ENCODE measurements at places on chromosomes 12 and 14.

DNA sequence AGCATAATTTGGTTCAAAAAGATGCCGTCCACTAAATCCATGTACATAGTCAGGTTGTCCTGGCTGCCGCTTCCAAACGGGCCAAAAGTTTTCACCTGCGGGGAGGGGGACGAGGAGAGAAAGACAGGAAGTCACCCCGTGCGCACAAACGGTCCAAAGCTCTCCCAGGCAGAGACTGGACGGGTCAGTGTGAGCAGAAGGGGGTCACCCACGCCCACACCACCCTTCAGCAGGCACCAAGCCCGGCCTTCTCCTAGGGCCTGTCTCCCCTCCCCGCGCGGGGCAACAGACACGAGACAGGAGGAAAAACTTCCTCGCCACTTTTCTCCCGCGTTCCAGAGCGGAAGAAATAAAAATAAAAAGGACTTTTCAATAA lies 888 bp downstream of the CCDC88C start:
- no peak for DNase-seq

DNA sequence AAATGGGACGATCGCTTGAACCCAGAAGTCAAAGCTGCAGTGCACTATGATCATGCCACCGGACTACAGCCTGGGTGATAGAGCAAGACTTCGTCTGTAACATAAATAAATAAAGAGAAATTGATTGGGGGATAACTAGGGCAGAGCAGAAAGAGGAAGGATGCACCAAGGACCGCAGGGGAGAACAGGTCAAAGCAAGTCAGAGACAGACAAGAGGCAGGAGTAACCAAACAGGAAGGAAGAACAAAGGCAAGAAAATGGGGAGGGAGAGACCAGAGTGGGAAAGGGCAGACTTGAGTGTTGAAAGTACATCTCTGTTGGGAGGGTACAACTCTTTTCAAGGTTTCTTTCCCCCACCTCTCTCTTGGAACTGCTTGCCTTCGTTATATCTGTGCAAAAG lies 50.8 kb upstream of the ELK3 start:
- no peak for DNase-seq

DNA sequence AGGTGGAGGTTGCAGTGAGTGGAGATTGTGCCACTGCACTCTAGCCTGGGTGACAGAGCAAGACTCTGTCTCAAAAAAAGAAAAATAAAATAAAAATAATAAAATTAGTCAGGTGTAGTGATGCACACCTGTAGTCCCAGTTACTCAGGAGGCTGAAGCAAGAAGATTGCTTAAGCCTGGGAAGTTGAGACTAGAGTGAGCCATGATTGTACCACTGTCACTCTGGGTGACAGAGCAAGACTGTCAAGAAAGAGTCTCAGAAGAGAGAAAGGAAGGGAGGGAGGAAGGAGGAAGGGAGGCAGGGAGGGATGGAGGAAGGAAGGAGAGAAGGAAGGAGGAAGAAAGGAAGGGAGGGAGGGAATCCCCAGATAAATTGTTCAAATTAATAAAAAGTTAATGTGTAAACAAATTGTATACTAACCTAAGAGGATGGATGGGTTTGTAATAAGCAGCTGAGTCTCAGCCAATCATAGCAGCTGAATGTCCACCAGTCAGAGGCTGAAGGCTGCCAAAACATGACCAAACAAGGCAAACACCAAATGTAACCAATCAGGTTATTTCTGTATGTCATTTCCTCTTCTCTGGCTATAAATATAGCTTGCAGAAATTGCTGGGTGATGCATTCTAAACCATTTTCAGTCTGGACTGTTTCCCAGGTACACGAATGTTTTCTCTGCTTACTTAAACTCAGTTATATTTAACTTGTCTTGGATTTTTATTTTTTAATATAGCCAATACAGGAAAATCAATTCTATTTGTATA lies 6.1 kb upstream of the CDCA4 start:
- peak; percentile 67 for DNase-seq

DNA sequence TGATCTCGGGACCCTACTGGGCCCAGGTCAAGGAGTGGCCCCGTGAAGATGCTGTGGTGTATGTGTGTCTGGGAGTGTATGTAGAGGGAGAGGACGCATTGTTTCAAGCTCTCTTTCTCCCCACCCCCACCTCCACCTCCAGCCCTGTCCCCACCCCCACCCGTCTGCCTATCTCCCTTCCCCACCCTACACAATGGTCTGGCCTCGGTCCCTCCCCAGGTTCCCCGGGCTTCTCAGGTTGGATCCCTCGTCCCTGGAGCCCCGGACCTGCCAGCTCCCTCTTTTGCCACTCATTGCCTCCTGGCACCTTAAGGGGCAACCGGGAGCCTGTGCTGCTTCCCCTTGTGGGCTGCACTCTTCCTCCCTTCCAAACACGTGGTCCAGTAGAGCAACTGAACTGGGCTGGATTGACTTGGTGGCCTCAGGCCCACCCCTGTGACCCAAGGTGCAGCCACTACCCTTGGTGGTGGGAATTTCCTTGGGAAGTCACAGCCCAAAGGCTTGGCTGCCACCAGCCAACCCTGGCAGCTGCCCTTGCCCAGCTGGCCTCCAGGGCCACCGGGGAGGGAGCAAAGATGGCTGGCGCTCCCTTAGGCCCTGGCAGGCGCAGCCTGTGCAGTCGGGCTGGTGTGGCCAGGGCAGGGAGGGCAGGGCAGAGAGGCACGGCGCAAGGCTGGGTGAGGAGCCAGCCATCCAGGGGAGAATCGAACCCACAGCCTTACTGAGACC lies 628 bp downstream of the VRTN start:
- DNase-seq, result no peak

- peak; percentile 34 for DNase-seq
These were observed 2.5 kb downstream of the HNRNPA1 start for GRCh38 chr12:54282949-54283593.

- no peak for DNase-seq
These were observed 207.9 kb upstream of the BCL2L14 start for GRCh38 chr12:11862798-11863197.

Data from NAMALWA (cell line).